ENCODE measurements at places on chromosomes 6 and 20.

DNA sequence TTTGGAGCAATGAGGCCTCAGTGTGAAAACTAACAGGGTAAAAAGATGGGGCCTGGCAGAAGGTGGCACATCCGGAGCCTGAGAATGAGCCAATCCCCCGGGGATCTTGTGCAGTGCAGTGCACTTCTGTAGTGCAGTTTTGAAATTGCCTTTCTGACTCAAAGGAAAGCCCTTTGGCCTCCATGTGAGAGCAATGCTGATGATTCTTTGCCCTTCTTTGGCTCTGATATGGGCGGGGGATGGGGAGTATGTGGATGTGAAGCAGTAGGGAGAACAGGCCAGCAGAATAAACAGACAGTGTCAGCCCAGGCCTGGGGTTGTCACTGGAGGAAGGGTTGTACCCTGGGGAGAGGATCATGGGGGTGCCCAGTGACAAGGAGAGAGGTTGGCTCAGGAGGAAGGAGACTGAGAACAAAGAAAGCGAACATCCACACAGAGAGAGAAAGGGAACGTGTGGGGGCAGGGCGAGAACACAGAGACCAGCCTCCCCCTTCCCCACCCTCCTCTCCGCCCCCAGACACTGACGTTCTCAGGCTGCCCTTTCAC is 351.2 kb downstream of the CDC5L start:
- no peak for DNase-seq

DNA sequence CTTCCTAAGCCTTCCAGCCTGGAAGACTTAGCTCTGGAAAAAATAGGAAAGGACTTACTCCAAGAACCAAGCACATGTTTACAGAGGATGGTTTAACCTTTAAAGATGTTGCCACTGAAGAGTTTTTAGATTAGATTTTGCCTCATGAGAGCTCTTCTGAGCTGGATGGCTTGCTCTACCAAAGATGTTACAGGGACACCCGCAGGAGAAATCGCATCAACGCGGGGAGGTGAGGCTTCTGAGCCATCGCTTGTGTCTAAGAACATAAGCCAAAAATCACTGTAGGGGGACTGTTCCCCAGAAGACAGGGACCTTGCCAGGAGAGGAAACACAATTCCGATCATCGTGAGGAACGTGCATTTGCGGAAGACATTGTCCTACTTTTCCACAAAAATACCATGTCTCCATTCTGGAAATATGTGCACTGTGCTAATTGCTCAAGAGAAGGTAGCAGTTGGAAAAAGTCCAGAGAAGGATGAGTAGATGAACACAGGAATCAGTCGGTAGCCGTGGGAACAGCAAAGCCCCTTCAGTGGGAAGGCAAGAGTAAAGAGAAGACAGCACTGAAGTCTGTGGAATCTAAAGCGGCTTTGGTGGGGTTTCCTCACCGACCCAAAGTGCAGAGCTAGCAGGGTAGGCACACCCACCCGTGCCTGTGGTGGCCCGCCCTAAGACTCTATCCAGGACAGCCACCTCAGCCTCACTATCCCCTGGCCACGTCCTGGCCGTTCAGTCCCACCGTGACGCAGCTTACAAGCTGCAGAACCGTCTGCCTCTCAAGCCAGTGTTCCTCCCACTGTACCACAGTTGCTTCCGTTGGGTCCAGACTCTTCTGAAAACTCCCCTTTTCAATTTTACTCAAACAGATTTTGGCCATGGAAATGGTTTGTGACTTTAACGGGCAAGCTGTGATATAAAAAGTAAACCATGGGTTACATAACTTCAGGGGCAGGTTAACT is 334.8 kb downstream of the NRN1 start:
- DNase-seq, result peak; percentile 10

GRCh38 chr20:39268981-39269461 is 306.9 kb downstream of the DHX35 start:
- peak; percentile 31 for DNase-seq

DNA sequence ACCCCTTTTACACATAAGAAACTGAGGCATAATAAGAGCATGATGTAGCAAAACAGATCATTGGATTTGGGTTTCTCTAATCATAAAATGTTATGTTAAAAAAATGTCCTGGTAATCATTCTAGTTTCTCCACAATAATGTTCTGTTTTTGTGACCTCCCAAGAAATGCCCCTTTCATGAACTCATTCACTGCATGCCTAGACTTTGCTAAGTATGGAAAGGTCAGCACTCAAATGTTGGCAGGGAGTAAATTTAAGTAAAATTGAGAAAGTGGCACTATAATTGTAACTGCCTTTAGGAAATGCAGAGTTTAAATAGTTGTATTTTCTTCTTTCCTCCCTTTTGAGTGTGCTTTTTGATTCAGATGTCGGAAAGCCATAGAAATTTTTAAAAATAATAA is 48.5 kb upstream of the ID4 start:
- no peak for DNase-seq

DNA sequence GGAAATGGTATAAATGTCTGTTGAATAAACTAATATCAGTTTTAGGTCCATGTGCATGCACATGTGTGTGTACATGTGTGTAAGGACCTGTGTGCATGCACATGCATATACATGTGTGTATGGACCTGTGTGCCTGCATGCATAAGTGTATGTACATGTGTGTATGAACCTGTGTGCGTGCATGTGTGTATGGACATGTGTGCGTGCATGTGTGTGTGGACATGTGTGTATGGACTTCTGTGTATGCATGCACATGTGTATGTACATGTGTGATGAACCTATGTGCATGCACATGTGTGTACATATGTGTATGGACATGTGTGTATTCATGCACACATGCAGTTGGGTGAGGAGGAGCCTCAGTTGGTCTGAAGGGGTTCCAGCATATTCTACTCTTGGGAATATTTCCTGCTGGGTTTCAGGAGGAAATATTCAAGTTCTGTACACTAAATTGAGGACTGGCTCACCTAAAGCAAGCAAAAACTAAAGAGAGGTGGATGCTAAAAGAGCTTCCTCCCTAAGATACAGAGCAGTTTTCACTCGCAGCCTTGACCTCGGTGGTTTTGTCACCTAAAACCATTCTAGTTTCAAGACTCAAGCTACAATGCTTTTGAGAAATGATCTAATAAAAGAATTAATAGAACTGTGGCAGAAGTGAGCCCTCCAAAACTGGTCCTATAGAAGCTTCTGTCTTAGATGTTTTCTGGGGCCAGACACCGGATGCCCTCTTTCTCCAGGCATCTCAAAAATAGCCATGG is 742.8 kb downstream of the MAFB start:
- no peak for DNase-seq

DNA sequence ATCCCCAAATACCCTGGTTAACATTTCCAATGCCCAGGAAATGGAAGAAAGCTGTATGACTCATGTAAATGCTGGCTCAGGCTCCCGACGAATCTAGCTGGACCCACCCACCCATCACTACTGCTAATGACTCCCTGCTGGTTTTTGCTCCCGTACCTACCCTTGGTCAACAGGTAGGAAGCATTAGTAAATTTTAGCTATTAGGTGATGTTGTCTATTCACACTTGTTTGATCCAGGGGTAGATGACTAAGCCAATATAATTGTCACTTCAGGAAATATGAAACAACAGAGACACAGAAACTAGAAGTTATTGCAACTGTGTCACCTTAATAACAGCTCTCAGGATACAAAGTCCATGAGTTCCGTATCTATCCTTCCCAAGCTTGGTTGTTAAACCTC is 94.4 kb upstream of the BEND6 start:
- no peak for DNase-seq

- no peak for DNase-seq
Observed at GRCh38 chr20:40427026-40427425, 262.0 kb downstream of the MAFB start.

- peak; percentile 74 for DNase-seq
Observed at GRCh38 chr6:31403283-31404060, at the start of gene MICA. TSS of gene MICA (plus strand) at chr6:31403595. CDS start at chr6:31403633, 38 bp downstream.

DNA sequence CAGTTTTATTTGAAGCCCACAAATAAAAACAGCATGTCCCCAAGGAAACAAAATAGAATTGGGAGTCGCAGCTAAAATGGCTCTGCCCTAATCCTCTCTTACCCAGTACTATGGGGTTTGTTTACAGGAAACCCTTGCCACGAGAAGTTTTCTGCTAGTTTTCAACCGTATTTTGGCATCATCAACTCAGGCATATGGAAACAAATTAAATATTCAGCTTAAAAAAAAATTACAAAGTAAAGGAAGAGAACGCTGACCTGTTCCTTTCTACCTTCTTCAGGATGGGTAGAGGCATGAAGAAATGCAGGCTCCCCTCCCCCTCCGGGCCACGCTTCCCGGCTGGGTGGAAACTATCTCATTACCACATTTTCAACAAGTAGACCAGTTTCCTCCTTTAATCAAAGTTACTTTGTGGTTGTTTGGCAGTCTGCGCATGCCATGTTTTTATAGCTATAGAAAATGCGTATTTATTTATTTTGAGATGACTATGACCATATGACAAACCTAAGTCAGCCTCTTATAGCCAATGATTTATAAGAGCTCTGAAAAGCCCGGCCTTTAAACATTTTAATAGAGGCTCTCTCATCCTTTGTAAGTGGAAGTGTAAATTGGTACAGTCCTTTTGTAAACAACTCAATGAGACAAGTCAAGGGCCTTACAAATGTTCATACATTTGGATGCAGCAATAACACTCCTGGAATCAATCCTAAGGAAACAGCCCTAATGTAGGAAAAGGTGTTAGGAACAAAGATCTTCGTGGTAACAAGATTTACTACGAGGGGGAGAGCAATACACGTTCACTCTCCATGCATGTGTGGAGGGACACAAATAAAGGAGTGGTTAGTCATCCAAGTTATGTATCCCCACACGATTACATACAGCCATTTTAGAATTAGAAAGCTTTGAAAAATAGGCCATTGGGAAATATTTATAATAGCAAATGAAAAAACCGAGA is 16.1 kb upstream of the ZNF217 start:
- DNase-seq, result no peak

DNA sequence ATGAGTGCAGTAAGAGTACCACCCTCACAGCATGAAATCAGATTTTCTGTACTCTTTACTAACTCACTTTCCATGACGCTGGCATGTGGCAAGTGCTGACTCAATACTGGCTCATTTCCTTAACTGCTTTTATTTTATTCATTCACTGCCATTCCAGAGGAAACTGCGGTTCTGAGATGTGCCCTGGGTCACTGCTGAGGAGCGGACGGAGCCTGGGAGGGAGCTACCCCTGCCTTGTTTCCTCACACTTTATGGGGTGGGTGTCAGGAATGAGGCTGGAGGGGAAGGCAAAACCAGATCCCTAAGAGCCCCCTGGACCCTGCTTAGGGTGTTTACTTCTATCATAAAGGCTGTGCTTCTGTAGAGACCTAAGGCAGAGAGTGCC is 14.4 kb downstream of the NT5E start:
- no peak for DNase-seq

DNA sequence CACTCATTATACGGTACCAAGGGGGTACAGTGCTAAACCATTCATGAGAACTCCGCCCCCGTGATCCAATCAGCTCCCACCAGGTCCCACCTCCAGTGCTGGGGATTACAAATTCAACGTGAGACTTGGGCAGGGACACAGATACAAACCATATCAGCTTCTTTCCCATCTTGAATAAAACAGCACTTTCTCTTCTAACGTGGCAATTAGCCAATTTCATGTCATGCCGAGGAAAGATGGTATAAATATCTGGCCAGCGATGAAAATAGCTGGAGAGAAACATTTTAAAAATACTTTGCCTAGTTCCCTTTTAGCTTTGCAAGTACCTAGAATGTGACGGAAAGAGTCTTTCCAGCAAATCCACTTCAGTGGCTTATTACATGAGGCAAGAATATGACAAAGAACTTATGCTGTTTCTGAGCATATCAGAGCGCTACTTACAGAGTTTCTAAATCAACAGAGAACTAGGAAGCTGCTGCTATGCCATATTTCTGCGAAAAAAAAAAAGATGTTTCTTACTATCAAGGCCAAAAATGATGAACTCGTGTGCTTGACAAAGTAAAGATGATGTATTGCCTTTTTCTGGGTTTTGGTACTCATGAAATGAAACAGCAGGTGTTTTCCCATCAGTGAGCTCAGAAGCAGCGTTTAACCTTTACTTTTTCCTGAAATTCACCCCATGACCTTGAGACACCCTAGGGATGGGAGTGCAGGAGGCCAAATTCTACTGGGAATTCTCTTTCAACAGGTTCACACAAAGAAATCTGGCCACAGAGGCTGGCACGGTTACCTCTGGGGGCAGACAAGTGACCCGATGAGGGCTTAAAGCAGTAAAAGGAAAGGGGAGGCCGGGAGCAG is 37.9 kb downstream of the AGPAT4 start:
- DNase-seq, result no peak

DNA sequence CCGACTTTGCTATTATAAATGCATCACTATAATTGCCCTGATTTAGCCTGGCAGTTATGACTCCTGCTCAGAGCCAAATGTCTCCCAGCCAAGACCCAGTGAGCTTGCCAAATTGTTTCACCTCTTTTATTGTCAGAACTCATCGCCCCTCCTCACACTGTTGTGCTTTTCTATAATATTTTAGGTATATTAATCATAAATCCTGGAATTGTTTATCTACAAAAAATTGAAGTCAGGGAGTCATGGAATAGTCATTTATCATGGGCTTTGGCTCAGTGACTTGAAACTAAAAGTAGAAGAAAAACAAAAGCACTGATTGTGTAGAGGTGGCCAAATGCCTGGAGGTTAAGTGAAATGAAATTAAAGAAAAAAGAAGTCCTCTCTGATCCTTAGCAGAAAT is 85.6 kb downstream of the PFDN4 start:
- DNase-seq, result no peak

DNA sequence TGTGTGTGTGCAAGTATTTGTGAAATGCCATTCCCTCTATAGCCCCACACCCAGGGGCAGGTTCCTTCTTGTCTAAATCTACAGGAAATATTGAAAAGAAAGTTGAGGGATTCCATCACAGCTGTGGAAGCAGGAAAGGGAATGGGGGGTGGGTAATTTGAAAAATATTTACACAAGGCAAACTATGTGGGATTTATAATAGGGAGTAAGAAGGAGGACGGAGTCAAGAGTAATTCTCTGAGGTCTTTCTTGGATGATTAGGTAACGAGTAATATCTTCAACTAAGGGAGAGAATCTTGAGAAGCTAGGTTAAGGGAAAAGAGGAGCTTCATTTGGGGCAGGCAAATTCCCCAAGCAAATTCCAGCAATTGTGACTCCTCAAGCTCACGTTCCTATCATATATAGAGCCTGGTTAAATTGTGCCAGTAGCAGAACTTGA is 113.5 kb upstream of the SGK1 start:
- no peak for DNase-seq

DNA sequence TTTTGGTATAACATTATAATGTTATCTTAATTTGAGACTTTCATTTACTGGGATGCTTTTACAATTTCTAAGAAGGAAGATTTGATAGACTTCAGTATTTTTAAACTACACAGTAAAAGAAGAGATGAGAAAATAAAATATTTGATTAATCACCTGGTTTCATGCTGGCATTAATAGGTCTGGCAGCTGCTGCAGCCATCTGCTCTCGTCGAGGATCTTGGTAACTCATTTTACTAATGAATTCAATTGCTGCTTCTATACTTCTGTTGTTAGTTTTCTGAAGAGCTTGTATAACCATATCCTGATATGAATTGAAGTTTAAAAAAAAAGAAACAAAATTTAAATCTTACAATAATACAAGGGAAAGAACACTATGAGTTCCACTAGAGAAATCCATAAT is 23.0 kb downstream of the LATS1 start:
- no peak for DNase-seq
